ENCODE measurements at places on chromosomes 2 and 18.

- no peak for DNase-seq
These were observed 236.2 kb downstream of the OSR1 start for GRCh38 chr2:19122220-19122619.

- no peak for DNase-seq
These were observed 57.9 kb downstream of the GCA start for GRCh38 chr2:162401871-162402270.

DNA sequence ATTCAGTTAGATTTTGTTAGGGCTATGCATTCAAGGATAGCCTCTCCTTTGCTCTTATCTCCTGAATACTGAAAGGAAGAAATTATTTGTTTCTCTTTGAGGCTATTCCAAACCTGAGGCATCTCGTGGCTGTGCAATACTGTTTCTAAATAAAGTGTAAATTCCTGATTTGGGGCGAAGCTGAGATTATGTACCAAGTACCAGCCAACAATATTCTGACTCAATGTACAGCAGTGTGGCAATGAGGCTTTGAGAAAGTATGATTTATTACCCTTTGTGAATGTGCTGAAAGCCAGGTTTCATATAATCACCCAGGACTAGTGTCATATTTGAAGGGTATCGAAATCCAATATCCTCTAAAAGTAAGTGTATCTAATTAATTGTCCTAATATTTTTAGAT, 113.5 kb downstream of the MEIS1 start:
- DNase-seq, result no peak

DNA sequence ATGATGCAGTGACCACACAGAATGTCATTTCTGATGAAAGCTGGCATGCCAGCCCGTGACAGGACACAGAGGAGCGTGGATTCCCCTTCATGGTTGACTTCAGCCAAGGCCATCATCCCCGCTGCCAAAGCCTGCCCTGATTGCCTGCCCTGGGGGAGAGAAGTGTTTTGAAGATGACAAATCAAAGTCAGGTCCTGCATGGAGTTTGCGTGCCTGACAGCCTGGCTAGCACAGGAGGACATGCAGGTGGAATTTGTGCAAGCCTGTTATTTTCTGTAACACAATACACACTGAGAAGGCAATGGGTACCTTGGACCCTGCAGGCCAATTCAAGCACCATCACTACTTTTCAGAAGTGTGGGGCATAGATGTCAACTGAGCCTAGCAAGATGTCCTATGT, 5.4 kb upstream of the IL1R2 start:
- no peak for DNase-seq

- no peak for DNase-seq
These were observed 154.6 kb upstream of the ZSWIM2 start for GRCh38 chr2:187003611-187004010.

GRCh38 chr2:223056701-223057418, 4.9 kb downstream of the KCNE4 start:
- no peak for DNase-seq

DNA sequence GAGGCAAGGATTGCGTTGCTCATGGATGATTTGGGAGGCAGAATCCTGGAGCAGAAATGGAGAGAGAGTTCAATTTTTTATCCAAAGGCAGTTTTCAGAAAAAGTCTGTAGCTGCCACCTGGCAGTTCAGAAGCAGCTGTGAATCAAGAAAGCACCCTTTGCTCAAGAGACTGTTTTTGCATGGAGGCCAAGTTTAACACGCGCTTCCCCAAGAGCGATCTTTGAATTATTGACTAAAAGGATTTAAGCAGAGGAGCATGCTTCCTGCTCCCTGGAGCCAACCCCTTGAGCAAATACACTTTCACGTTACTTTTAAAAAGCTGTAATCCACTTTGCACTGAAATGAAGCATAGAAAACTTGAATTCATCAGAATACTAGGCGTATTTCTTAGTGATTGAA, 252.4 kb downstream of the RNF144A start:
- DNase-seq, result no peak

DNA sequence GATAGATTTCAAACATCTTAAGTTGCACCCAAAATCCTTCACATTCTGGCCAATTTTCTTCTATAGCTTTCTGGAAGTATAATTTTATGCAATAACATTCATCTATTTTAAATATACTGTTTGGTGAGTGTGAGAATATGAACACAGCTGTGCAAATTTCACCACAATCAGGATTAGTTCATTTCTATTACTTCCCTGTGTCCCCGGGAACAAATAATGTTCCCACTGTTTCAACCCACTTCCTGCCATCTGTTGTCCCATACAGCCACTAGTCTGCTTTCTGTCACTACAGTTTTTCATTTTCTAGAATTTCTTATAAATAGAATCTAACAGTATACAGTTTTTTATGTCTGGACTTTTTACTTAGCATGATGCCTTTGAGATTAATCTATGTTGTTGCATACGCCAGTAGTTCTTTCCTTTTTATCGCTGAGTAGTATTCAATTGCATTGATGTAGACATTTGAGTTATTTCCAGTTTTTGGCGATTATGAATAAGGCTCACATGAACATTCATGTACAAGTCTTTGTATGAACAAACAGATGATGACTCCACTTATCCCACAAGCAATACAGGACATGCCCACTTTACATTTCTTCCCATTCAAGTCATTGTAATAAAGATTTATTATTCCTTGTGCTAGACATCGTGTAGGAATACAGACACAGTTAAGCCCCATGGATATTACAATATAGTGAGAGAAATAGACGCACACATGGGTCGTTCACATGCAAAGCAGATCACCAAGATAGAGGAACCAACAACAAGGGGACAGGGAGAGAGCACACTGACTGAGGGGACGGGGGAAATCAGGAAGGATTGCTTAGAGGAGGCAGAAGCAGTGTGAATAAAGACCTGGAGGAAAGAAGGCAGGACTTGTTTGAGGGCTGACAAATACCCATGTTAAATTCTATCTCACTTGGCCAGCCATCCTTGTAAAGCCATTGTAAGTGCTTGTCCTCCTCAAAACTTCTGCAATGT, 72.9 kb upstream of the PAX8 start:
- no peak for DNase-seq

- DNase-seq, result no peak
These were observed 137.6 kb downstream of the CERS6 start for GRCh38 chr2:168593713-168594112.

All from stimulated activated CD4-positive, alpha-beta T cell treated with anti-CD3 and anti-CD28 coated beads, Interleukin-12 subunit alpha, Interleukin-12 subunit beta, amount 100 ng/mL, for 48 hours (primary cell).